ENCODE measurements at places on chromosomes 5 and 9.

GRCh38 chr9:126509718-126510117, 104.0 kb upstream of the LMX1B start:
- no peak for DNase-seq

GRCh38 chr9:18905028-18905882, 127.8 kb downstream of the SAXO1 start:
- DNase-seq, result no peak

DNA sequence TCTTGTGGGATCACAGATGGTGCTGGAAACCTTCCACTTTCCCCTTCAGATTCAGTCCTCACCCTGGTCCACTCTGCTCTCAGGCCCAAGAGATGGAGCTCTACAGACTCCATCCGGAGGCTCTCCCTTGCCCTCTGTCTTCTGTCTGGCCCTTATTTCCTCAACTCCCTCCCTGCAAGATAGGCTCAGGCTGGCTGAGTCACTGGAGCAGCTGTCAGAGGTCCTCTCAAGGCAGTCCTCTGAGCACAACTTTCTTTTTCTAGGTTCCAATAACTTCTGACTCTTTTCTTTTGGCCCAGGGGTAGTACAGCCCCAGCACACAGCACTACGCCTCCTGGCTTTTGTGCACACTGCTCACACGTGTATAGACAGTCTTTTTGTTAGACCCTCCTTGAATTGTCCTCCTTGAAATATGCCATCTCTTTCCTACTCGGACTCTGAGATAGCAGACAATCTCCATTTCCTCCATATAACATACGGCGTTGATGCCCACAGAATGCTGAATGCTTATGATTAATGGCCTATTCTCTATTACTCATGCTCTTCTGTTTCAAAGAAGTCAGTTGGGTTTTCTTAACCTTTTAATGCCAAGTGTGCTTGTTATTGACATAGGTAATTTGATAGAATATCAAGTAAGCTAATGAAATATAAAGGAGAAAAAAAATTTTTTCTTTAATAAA, 193.1 kb downstream of the SLC12A2 start:
- no peak for DNase-seq

DNA sequence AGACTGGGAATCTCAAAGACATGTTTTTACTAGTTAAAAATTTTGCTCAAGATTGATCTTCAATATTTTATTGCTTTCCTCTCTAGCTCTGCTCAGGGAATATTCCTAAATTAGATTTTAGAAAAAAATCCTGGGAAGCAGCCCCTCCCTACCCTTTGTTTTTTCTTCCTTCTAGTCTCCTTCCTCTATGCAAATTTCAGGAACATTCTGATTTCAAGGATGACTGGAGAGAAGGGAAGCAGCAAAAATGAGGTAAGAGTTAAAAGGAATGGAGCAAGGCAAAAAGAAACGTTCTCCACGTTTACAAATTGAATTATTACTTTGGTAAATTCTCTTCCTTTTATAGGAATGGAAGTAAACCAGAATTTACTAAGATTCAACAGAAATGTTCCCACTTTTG, 493.4 kb upstream of the TUSC1 start:
- DNase-seq, result no peak

GRCh38 chr5:72505539-72506157, 1.6 kb downstream of the ZNF366 start:
- no peak for DNase-seq

DNA sequence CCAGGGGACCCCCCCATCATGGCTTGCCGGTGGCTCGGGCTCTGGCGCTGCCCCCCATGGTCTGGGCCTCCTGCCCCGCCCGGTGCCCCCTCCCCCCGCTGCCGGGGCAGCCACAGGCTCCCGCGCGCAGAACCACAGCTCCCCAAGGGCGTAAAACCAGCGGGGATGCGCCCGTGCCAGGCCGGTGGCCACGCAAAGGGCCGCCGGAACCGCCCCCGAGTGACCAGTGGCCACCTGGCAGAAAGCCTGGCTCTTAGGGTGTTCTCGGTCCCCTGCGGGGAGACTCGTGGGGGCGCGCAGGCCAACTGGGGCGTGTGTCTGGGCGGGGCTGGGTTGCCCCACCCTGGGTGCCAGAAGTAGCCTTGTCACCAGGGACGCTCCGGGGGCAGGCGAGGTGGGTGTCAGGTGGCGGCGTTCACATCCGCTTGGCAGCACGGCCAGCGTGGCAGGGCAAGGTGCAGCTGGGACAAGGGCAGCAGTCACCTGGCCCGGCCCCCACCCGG, 515 bp upstream of the AGPAT2 start:
- peak; percentile 33 for DNase-seq

GRCh38 chr9:4301971-4302427, 2.1 kb upstream of the GLIS3 start:
- DNase-seq, result no peak

DNA sequence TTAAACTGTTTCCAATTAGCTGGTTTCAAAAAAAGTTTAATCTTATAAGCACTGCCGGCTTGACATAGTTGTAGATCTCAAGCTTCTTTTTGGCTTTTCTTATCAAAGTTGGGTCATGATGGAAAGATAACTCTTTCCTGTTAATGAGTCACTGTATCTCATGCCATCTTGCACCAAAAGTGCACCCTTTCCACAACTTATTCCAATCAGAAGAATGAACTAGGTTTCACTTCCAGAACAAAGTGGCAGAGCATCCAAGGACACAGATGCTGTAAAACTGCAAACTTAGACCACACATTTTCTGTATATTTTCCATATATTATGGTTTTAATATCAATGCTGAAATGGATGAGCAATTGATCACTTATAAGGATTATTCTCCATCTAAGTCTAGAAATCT, 198.2 kb downstream of the GLIS3 start:
- no peak for DNase-seq

DNA sequence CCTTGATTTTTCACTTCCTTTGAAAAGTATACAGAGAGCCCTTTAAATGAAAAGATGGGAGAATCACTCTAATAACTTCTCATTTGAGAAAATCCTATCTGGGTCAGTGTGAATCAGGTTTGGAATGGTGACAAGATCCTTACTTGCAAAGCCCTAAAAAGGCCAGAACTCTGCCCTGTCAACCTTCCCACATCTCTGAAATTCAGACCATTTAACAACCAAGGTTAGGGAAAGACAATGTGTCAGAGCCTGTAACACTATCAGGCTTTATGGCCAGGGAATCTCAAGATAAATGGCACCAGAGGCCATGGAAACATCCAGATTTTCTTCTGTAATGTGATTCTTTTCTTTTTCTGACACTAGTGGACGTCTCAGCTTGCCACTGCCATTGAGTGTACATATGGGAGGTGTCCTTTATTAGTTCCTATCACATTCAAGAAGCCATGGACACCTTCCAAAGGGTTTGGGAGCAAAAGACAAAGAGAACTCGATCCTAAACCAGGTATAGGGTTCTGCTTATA, 165.7 kb upstream of the GPR151 start:
- no peak for DNase-seq

DNA sequence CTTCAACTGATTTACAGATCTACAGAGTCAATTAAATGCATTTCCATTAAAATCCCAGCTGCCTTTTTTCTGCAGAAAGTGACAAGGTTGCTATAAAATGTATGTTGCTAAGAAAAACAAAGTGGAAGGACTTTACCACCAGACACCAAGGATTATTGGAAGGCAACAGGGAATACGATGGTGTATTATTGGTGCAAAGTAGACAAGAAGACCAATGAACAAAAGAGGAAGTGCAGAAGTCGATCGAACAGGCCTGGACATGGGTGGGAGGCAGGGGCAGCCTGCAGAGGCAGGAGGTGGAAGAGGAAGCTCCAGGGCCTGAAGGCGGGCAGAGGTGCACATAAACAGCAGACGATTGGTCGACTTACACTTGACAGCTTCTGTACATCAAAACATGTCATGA, 10.6 kb upstream of the SLC6A19 start:
- DNase-seq, result no peak

DNA sequence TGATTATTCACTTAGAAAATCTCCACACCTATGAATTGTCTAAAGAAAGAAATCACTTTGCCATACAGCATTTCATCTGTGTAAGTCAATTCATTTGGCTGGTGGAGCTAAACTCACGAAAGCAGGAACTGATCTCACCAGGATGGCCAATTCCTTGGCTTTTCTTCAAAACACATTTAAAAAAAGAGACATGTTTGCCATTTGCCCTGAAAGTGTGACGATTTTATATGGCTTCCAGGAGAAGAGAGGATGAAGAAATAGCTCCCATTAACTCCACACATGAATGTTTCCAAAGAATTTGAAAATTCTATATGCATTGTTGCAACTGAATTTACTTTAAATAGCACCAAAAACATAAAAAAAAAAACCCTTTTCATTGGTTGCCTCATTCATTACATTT, 334.7 kb downstream of the DMRT2 start:
- no peak for DNase-seq

DNA sequence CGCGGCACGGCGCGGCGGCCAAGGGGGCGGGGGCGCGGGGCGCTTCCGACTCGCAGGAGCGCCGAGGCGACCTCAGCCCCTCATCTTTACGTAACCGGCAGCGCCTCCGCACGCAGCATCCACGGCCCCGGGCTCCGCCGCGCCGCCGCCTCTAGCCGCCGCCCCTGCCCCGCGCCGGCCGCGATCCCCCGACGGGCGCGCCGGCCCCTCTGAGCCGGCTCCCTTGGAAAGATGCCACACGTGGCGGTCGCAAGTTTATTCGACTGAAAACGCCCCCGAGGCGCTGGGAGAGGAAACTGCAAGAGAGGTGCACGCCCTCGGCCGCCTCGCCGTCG, 1.0 kb downstream of the KLF9 start:
- DNase-seq, result peak; percentile 26

DNA sequence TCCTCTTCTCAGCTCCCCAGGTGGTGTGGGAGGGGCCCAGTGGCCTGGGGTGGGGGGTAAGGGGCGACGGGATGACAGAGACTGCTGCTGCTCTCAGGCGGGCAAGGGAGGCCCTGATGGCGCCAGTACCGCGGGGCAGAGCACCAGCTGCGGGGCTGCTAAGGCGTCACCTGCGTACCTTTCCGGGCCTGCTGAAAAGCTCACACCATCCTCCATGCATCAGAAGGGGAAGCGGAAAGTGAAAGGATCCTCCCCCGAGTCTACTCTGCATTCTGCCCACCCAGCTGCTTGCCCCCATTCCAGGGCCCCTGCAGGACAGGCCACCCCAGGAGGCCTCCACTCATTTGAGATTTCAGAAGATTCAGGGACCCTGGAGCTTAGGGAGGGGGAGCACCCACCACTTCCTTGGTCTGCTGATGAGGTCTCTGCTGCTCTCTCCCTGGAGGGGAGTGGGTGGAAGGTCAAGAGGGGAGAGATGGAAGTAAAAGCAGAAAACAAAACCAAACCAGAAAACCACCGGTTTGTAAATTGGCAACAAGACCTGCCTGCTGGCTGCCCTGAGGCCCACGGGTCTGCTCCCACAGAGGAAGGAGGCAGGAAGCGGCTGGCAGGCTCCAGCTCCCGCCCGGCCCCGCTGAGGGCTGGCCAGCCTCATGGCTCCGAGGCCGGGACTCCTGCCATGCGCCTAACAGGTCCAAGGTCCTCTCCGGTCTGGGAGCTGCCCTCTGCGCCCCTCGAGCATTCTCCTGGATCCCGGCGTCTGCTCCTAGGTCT, 33.6 kb downstream of the PRRT1B start:
- no peak for DNase-seq

DNA sequence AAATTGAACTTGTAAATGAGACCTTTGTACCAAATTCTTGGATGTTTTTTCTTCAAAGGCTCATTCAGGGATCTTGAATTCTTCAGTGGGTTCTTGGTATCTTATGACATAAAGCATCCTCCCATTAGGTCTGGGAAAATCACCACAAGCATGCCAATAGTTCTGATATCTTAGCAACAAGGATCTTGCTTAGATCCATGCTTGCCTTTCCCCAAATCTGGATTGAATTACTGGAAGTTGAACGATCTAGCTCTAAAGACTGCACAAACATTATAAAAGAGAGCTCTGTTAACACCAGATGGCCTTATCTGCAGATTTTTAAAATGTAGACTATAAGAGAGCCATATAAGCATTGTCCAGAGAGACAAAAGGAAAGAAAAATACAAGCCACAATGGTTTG, 266.3 kb downstream of the RAB3C start:
- DNase-seq, result no peak

GRCh38 chr5:170591054-170591453, 87.2 kb downstream of the KCNIP1 start:
- no peak for DNase-seq

DNA sequence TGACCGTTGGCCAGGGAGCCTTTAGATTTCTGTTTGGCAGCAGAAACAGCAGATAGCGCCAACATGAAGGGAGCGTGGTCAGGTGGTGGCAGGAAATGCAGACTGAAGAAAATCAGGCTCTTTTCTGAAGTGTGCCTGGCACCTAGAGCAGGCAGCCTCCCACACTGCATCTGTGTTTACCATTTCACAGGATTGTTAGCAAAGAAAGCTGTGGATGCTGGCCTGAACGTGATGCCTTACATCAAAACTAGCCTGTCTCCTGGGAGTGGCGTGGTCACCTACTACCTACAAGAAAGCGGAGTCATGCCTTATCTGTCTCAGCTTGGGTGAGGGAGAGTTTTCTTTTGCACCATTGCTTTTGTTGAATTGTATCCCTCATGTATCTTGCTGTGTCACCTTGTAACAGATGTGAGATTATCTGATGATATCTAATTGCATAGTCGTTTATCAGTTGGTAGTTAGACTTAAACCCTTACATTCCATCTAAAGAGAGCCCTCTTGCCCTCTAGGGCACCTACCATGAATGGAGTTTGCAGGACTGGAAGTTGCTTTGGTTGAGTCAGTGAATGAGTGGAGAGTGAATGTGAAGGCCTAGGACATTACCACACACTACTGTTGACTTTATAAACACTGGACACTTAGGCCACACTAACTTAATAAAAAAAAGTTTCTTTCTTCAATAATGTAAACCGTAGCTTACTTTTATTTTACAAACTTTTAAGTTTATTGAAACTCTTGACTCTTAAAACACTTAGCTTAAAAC, 42.8 kb downstream of the ACO1 start:
- DNase-seq, result no peak

GRCh38 chr5:148909040-148909439, 82.6 kb downstream of the ADRB2 start:
- DNase-seq, result no peak

DNA sequence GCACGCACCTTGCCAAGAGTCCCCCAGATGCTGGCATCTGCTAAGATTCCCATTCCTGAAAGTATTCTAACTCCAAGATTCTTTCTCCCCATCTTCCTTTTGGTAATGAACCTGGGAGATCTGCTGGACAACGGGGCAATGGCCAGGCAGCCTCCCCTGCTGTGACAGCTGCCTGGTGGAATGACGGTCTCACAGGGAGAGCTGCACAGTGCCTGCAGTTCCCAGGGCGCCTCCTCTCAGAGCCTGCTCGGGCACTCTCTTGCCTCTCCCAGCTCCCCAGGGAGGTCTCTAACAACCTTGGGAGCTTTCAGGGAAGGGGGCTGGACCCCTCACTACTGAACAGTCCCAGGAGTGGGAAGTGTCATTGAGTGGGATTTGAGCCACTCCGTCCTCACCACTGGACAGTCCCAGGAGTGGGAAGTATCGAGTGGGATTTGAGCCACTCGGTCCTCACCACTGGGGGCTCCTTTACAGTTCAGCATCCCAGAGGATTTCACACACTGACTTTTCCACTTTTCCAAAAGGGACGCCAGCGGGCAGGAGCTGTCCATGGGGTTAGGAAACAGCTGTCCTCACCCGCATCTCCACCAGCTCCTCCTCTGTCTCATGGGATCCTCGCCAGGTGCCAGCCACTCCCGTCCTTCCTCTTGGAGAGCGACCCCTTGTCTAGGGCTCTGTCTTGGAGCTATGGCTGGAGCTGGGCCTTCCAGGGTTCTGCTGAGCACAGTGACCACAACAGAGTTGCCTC, 65.7 kb downstream of the ADAMTS2 start:
- DNase-seq, result no peak

GRCh38 chr5:624118-624950, 12.2 kb downstream of the CEP72 start:
- no peak for DNase-seq

All from NCI-H2171 (cell line).